Activated naive CD4-positive, alpha-beta T cell treated with anti-CD3 and anti-CD28 coated beads for 36 hours (primary cell): ENCODE measurements at places on chromosomes 12 and 14. TPM values are rescaled to one million over a fixed set of nuclear protein-coding genes. Genes with fewer than 3 reads are reported as not detected.

Gene KRT79
- not detected for total RNA-seq

Gene HCFC2
- total RNA-seq, result 8.3 TPM

Gene TMBIM6
- total RNA-seq, result 498 TPM

Gene BCL11B
- 71.9 TPM for total RNA-seq

Gene GPR137C
- total RNA-seq, result not detected

Gene KRT82
- total RNA-seq, result not detected

Gene CIDEB
- total RNA-seq, result 10.9 TPM

Gene MYF5
- total RNA-seq, result not detected

Gene FKBP3
- 47.6 TPM for total RNA-seq

Gene MLEC
- total RNA-seq, result 89.7 TPM

Gene TC2N
- 66.2 TPM for total RNA-seq

Gene APOLD1
- 1.3 TPM for total RNA-seq

Gene PRB2
- total RNA-seq, result not detected
